Myocyte (in vitro differentiated cells): ENCODE measurements at places on chromosomes 4 and X. TPM values are rescaled to one million over a fixed set of nuclear protein-coding genes. Genes with fewer than 3 reads are reported as not detected.

Gene UGT2B28
- not detected in 2 replicates for total RNA-seq

Gene TCEAL2
- not detected in 2 replicates for total RNA-seq

Gene GLRA3
- total RNA-seq: not detected in 2 replicates

Gene HELQ
- 12.7 and 14.4 TPM in 2 replicates for total RNA-seq

Gene MAGEA9
- not detected in 2 replicates for total RNA-seq

Gene SYNPO2
- total RNA-seq: 567 and 588 TPM in 2 replicates

Gene ENPEP
- total RNA-seq: 1.4 and 3.1 TPM in 2 replicates

Gene VCX2
- not detected in 2 replicates for total RNA-seq

Gene PYURF
- 76.2 and 84.7 TPM in 2 replicates for total RNA-seq

Gene GASK1B
- 75.9 and 106 TPM in 2 replicates for total RNA-seq

Gene PALLD
- total RNA-seq: 250 and 310 TPM in 2 replicates

Gene ITM2A
- total RNA-seq: 0.21 TPM in 1 of 2 replicates, not detected in the other

Gene TLR1
- 1.9 and 3.2 TPM in 2 replicates for total RNA-seq

GRCh38 chr4:36326476-36327029, 45.1 kb downstream of the DTHD1 start:
- no peak for DNase-seq

DNA sequence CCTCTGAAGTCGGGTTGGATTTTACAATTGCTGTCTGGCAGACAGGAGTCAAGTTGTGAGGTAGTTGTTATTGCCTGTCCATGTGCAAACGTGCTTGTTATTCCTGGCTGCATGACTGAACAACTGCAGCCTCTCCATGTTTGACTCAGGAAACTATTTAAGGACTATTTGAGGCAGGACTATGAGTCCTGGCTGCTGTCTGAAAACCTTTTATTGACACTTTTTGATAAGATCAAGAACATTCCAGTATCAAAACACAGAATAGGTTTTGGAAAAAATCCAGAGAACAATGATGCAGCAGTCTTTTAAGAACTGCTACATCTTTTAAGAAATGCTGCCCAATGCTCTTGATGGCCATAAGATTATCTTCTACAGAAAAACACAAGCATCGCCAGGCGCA, 10.0 kb upstream of the SPRY1 start:
- DNase-seq: peak; percentile 73

DNA sequence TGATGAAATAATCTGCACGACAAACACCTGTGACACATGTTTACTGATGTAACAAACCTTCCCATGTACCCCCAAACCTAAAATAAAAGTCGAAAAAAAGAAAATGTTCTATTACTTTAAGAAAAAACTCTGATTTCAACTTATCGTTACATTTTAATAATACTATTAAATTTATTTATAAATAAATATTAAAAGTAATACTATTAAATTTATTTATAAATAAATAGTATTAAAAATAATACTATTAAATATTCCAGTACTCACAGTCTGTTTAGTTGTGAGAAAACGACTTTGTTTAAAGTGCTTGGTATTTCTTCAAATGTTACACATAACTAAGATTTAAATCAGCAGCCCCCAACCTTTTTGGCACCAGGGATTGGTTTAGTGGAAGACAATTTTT, 471.6 kb upstream of the PRKX start:
- no peak for DNase-seq

DNA sequence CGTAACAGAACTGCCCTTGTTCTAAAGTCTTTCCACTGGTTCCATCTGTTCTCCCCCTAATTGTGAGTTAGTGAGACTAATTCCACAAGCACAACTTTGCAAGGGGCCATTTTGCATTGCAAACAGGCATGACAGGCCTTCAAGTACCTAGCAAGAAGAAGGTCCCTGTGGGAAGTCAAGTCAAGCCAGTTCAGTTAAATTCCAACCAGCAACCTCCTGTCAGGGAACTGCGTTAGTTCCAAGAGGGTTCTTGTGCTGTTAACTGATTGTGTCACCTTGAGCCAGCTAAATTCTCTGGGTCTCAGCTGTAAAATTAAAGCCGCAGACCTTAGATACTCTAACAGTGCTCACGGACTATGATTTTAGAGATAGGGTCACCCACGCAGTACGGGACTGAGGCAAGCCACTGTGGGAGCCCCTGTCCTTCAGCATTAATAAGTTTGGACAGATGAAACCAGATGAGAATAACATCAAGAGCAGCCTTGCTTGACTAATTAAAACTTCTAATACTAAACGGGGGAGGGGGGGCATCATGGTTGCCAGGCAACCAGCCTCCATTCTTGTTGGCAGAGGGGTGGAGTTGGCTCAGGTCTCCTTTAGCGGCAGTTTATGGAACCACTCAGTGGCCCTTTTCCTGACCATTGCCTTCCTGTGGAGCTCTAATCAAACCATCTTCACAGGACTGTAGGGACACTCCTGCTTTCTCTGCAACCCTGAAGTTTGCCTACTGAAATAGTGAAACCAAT, 24.1 kb upstream of the TMEM150C start:
- DNase-seq: no peak

DNA sequence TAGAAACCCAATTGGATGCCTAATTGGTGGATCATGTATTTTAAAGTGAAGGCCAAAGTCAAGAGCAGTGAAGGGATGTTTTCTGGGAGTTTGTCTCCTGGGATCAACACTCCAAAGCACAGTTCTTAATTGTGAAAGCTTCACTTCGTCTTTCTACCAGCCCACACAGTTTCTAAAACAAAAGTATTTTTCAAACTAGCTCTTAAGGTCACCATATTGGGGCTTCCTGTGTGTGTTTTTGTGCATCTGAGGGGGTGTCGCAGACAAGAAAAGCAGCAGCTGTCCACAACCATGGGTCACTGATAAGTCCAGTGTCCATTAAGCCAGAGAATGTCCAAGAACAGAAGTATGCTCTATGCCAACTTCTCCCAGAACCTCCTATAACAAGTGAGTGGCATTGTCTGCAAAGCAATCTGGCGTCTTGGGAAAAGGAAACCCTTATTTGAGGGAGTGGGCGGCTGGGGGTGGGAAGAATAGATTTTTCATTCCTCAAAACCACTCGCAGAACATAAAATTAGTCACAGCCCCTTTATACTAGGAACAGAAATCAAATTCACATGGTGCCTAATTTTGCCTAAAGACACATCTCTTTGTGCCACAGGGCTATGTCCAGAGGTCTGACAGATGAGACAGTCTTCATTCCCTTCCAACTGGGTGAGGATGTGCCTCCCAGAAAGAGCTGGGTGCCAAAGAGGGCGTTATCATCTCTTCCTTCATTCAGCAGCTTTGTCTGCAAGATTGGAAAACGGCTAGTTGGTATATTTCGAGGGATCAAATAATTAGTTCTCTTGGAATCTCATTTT, 610.4 kb downstream of the BCOR start:
- DNase-seq: no peak

GRCh38 chrX:21800344-21800770, 39.1 kb upstream of the MBTPS2 start:
- peak; percentile 55 for DNase-seq

- DNase-seq: no peak
Measured at GRCh38 chrX:38803243-38803587, 2.0 kb downstream of the MID1IP1 start.

DNA sequence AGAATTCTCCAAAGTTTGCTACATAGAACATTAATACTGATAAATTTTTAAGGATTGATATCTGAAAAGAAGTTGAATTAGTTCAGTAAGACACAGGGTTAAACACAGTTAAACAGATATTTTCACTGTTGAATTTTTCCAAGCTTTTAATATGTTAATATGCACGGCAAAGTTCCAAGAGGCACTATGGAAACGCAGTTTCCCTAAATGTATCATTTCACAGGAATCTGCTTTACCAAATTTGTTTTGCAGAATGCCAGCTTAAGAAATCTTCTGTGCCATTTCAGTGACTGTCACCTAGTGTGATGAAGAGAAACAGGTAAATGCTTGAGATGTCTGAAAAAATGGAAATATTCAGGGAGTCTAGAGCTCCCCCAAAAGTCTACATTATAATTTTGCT, 395.9 kb upstream of the GRIA3 start:
- no peak for DNase-seq

DNA sequence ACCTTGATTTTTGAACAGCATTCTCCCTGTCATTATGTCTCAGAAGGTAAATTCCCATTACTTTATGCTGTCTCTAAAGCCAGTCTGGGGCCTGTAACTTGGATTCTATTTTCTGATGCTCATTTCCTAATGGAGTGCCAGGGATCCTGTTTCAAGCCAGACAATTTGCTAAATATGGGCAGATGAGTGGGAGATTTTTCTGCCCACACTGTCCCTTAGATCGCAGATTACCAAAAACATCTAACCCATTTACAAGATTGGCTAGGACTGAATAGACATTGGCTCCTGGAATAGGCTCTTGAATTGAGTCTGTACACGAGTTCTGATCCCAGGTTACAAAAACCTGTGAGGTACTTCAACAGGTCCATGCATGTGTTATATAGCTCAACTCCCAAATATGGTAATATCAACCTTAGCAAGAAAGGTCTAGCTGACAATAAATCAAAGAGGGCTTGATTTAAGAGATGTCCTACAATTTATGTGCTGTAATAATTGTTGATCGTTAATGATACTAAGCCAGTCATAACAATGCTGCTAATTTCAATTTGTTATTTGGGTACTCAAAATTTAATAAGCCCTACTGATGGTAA, 5.7 kb downstream of the GPC3 start:
- no peak for DNase-seq

DNA sequence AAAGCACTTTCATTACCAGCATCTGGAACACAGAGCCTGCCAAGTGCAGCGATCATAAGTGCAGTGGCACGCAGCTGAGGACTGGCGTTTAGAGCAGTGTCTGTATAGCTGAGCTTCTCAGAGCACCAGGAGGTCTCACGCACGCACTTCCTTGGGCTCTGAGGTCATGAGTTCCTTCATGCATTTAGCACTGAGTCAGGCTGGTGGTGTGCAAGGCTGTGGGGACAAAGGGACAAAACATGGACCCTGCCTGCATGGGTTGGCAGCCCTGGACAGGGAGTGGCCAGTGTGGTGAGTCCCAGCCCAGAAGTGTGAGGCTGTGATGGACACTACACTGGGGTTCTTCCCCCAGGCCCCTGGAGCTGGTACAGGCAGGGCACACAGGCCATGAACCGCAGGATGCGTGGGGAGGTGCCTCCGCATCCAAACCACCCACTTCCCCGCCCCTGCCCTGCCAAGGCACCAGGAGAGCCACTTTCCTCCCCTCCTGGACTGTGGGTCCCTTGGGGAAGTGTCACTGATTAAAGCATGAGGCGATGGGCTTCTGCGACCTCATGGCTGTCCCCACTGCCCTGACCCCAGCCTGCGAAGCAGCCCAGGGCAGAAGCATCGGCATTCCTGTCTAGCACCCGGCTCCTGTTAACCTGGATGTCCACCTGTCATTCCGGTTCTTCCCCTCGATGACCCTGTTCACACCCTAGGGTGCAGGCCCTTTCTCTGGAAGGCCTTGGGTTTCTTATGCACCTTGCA, 37.2 kb upstream of the GPR78 start:
- DNase-seq: no peak

GRCh38 chr4:36249610-36250009, 5.3 kb upstream of the ARAP2 start:
- no peak for DNase-seq

DNA sequence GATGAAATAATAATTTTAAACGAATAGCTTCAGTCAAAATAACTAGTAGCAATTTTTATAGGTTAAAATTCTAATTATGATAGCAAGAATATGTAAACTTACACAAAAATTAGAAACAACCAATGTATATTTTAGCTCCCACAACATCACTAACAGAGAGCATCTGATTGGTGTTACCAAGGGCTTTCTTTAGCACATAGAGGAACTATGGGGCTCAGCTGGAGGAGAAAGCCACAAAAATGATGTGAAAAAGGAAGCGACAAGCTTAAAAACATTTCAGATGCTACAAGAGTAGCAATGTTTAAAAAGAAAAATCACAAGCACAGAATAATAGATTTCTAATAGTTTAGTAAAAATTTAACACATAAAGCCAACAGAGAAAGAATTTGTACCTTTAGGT, 56.3 kb downstream of the ATP8A1 start:
- DNase-seq: no peak

DNA sequence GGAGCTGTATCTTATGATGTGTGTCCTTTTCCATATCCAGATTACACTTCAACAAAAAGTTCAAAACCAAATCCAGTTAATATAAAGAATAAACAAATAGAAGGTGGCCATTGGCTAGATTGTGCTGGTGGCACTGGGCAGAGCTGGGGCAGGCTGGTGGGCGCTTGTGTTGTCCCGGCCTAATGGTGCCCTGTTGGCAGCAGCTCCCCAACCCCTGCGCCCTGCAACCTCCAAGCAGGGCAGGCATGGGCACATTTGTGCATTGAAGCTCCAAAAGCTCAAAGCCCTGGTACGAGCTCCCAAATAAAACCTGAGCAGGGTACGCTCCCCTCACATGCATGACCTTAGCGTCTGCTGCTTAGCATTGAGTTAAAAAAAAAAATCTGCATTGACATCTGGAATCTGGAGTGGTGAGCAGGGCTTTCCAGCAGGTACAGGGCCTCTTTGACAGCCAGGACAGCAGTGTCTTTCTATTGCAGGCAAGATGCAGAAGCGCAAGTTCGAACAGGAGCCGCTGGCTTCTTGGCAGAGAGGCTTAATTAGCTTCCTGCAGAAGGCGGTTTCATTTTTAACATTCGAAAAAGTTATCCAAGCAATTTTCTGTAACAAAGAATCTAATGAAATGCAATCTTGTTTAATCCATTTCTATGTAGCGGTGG, 25.9 kb upstream of the NYX start:
- DNase-seq: no peak

- no peak for DNase-seq
Measured at GRCh38 chr4:15901007-15901406, 37.5 kb downstream of the FGFBP1 start.

DNA sequence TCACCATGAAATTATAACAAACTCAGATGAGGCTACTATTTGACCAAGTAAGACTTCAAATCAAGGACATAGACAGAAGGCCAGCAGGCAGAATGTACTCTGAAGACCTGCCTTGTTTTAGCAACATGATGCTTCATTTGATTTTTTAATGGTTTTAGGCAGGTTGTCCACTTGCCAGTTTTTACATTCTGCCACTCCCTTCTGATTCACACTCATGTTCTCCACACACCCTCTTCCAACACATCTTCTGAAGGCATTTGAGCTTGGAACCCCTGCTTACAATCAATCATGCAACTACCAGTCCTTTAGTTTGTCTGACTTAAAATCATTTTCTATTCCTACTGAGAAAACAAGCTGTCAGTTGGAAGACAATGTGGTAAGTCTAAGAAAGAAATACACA, 114.9 kb upstream of the SMIM31 start:
- DNase-seq: no peak

- no peak for DNase-seq
Measured at GRCh38 chr4:14277505-14277904, 650.0 kb upstream of the BOD1L1 start.
